ENCODE measurements at places on chromosomes 5 and 9. TPM values are rescaled to one million over a fixed set of nuclear protein-coding genes. Genes with fewer than 3 reads are reported as not detected.

Gene EIF4E1B
- polyA plus RNA-seq: not detected

Gene MUSK
- polyA plus RNA-seq: 0.08 TPM

Gene FOXD4
- polyA plus RNA-seq: 0.07 TPM

Gene OBP2B
- not detected for polyA plus RNA-seq

Measured in endothelial cell of umbilical vein (primary cell).